ENCODE measurements at places on chromosomes 11 and 22. TPM values are rescaled to one million over a fixed set of nuclear protein-coding genes. Genes with fewer than 3 reads are reported as not detected.
A peak's percentile ranks its signal among the peaks of the same experiment; 100 is the strongest.

- H3K4me1 ChIP-seq = peaks cover 48% of the 10 kb centered on the region
- H3K4me3 ChIP-seq = peak overlapping the region; percentile 89
- DNase-seq = peak; percentile 51
- H3K36me3 ChIP-seq = no peaks in the 10 kb centered on the region
These were observed 580 bp downstream of the DTX4 start for GRCh38 chr11:59172345-59173079.

DNA sequence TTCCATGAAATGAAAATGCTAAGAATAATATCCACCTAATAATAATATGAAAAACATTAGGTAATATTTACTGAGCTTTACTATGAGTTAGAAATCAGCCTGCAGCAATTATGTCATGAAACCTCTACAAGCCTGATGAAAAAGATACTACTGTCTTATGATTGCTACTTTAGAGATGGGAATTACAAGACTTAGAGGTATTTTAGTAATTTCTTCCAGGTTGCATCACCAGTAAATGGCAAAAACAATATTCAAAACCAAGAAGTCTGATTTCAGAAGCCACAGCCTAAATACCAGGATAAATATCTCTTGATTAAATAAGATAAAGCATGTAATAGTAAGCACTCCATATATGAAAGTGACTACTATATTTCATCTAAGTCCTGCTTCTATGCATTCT lies 13.8 kb downstream of the OR5B21 start:
- no peak for DNase-seq
- H3K27ac ChIP-seq = no peak overlapping the region
- H3K36me3 ChIP-seq = no peaks in the 10 kb centered on the region
- no peak overlapping the region for H3K4me3 ChIP-seq

GRCh38 chr11:12712132-12712531 lies 37.9 kb downstream of the TEAD1 start:
- no peak overlapping the region for H3K27ac ChIP-seq
- H3K36me3 ChIP-seq = no peaks in the 10 kb centered on the region
- H3K4me3 ChIP-seq = no peak overlapping the region
- H3K27me3 ChIP-seq = no peaks in the 10 kb centered on the region
- peaks cover 37% of the 10 kb centered on the region for H3K4me1 ChIP-seq
- DNase-seq = no peak

- no peak overlapping the region for H3K27ac ChIP-seq
- no peaks in the 10 kb centered on the region for H3K27me3 ChIP-seq
- peaks cover 20% of the 10 kb centered on the region for H3K4me1 ChIP-seq
- H3K36me3 ChIP-seq = no peaks in the 10 kb centered on the region
- peak; percentile 13 for DNase-seq
These were observed 213.4 kb upstream of the SYN3 start for GRCh38 chr22:33271390-33272161.

- H3K36me3 ChIP-seq = no peaks in the 10 kb centered on the region
- no peaks in the 10 kb centered on the region for H3K27me3 ChIP-seq
These were observed 83.3 kb upstream of the ALKBH3 start for GRCh38 chr11:43797337-43797736.

DNA sequence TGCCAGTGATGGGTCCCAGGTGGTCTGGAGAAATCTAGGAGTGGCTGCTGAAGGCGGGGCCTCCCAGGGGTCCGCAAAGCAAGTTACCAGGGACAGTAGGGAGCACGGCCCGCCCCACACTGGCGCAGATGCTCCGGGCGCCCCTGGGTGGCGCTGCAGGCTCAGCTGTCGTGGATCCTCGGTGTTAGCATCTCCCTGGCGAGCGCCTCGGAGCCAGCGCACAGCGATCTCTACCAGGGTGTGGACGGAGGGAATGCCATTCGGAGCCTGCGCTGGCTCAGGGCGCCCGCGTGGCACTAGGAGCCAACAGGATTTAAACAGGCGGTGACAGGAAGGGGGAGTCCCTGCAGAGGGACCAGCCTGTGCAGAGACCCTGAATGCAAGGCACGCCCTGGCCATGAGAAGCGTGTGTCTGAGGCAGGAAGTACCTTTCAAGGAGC lies 20.2 kb downstream of the FADS3 start:
- peaks cover 7% of the 10 kb centered on the region for H3K4me1 ChIP-seq
- H3K27me3 ChIP-seq = peaks cover 14% of the 10 kb centered on the region
- no peak overlapping the region for H3K4me3 ChIP-seq
- no peak overlapping the region for H3K27ac ChIP-seq
- no peaks in the 10 kb centered on the region for H3K36me3 ChIP-seq
- peak; percentile 93 for DNase-seq

DNA sequence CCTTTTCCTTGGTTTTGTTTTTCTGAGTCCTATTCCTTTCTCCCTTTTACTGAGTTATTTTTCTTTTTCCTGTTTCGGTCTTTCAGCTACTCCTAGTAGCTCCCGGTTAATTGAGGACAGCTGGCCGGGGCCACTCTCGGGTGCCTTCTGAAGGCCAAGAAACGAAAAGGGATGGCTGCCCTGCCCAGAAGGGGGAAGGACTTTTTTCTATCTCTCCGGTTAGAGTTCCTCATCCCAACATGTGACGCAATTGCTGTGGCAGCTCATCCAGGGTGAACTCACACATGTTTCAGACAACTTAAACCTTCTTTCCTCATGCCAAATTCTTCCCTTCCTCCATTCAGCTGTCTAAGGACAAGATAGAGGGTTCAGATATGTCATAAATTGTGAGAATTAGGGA lies 83.6 kb downstream of the PIWIL4 start:
- DNase-seq = no peak
- H3K27me3 ChIP-seq = no peaks in the 10 kb centered on the region
- H3K36me3 ChIP-seq = no peaks in the 10 kb centered on the region
- H3K27ac ChIP-seq = no peak overlapping the region

DNA sequence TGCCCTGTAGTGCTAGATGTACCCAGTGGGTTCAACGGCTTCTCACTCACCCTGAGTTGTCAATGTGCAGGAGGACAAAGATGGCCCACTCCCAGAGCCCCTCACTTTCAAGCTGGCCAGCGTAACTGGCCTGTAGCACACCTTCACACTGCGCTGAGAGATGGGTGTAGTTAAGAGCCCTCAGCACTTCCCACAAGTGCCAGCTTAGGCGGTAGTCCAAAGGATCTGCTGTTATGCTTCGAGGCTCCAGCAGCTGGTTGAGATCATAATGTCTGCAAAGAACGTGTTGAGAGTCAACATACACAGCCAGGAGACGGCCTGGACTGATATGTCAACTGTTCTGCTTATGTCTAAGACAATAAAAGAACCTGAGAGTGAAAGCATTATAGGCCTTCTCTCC lies 14.7 kb upstream of the CHRNA10 start:
- no peaks in the 10 kb centered on the region for H3K27me3 ChIP-seq
- H3K27ac ChIP-seq = no peak overlapping the region
- no peak overlapping the region for H3K4me3 ChIP-seq

GRCh38 chr11:98701541-98701940 lies 319.2 kb upstream of the CNTN5 start:
- no peaks in the 10 kb centered on the region for H3K27me3 ChIP-seq
- H3K36me3 ChIP-seq = no peaks in the 10 kb centered on the region
- H3K27ac ChIP-seq = no peak overlapping the region
- DNase-seq = no peak
- H3K4me1 ChIP-seq = no peaks in the 10 kb centered on the region

DNA sequence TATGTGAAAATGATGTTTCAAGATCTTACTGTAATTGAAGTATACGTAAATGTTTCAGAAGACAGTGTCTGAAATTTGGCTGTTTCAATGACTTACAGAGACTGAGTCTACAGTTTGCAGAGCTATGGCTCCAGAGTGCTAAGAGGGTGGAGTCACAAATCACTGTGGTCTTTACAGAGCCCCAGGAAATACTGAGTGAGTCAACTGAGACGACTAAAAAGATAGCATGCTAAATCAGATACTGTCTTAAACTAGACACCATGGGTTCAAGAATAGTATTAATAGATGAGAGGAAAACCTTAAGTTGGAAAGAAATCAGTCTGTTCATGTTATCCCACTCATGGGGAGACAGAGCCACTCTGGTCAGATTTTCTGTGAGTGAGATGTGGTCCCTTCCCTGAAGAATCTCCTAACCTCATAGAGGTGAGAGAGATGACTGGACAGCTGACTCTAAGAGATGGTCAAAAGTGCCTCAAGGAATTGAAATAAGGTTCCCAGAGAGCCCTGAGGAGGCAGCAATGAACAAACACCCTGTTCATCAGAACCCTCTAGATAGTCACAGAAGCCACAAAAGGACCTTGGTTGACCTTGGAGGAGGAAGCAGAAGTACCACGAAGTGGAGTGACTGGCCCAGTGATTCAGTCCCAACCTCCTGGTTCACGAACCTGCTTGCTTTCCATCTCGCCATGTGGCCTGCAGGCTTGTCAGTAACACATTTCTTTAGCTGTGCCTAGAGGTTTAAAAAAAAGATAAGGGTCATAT lies 30.2 kb downstream of the C11orf91 start:
- DNase-seq = no peak
- H3K4me1 ChIP-seq = peaks cover 6% of the 10 kb centered on the region
- no peak overlapping the region for H3K27ac ChIP-seq
- H3K27me3 ChIP-seq = no peaks in the 10 kb centered on the region

- no peak overlapping the region for H3K27ac ChIP-seq
- peaks cover 32% of the 10 kb centered on the region for H3K27me3 ChIP-seq
- no peaks in the 10 kb centered on the region for H3K36me3 ChIP-seq
- no peak for DNase-seq
These were observed 4.5 kb downstream of the KCNQ1OT1 start for GRCh38 chr11:2694995-2695939.

GRCh38 chr11:64856382-64857227 lies 12.2 kb upstream of the CDC42BPG start:
- DNase-seq = no peak
- no peak overlapping the region for H3K4me3 ChIP-seq
- no peaks in the 10 kb centered on the region for H3K27me3 ChIP-seq
- no peaks in the 10 kb centered on the region for H3K4me1 ChIP-seq
- H3K27ac ChIP-seq = no peak overlapping the region

GRCh38 chr11:103880968-103881367 lies 155.5 kb upstream of the DDI1 start:
- H3K36me3 ChIP-seq = no peaks in the 10 kb centered on the region
- no peaks in the 10 kb centered on the region for H3K27me3 ChIP-seq
- DNase-seq = no peak
- H3K4me3 ChIP-seq = no peak overlapping the region
- no peaks in the 10 kb centered on the region for H3K4me1 ChIP-seq

DNA sequence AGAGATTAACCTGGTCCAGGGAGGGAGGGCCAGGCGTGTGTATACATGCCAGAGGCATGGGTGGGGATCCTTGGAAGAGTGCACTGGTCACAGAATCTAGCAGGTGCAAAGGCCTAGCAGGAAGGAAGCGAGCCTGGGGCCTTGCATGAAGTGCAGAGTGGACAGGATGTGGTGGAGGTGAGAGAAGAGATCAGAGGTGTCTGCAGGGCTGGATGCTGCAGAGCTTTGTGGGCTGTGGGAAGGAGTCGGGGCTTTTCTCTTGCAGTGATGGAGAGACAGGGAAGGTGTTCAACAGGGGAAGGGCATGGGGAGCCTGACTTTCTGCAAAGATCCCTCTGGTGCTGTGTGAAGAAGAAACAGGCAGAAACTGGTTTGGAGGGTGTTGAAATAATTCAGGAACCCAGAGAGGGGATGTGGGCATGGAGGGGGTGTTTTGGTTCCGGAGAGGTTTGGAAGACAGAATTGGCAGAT lies 2.5 kb upstream of the TPST2 start:
- peaks cover 3% of the 10 kb centered on the region for H3K27me3 ChIP-seq
- H3K4me3 ChIP-seq = no peak overlapping the region
- no peak overlapping the region for H3K27ac ChIP-seq
- H3K4me1 ChIP-seq = peaks cover 10% of the 10 kb centered on the region
- peaks cover 6% of the 10 kb centered on the region for H3K36me3 ChIP-seq

DNA sequence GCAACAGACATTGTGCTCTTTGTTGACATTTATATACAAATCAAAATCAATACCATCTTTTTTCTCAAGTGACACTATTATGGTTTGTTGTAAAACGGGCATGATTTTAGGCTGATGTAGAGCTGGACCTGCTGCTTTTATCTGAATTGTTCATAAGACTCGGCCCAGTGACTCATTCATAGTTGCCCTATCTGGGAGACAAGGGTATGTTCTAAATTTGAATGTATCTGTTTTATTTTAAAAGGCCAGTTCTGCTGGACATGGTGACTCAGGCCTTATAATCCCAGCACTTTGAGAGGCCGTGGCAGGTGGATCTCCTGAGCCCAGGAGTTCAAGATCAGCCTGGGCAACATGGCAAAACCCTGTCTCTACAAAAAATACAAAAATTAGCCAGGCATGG lies 39.3 kb downstream of the CEP295 start:
- no peak overlapping the region for H3K4me3 ChIP-seq
- DNase-seq = no peak
- no peak overlapping the region for H3K27ac ChIP-seq
- peaks cover 61% of the 10 kb centered on the region for H3K36me3 ChIP-seq
- H3K27me3 ChIP-seq = no peaks in the 10 kb centered on the region
- H3K4me1 ChIP-seq = peaks cover 7% of the 10 kb centered on the region

DNA sequence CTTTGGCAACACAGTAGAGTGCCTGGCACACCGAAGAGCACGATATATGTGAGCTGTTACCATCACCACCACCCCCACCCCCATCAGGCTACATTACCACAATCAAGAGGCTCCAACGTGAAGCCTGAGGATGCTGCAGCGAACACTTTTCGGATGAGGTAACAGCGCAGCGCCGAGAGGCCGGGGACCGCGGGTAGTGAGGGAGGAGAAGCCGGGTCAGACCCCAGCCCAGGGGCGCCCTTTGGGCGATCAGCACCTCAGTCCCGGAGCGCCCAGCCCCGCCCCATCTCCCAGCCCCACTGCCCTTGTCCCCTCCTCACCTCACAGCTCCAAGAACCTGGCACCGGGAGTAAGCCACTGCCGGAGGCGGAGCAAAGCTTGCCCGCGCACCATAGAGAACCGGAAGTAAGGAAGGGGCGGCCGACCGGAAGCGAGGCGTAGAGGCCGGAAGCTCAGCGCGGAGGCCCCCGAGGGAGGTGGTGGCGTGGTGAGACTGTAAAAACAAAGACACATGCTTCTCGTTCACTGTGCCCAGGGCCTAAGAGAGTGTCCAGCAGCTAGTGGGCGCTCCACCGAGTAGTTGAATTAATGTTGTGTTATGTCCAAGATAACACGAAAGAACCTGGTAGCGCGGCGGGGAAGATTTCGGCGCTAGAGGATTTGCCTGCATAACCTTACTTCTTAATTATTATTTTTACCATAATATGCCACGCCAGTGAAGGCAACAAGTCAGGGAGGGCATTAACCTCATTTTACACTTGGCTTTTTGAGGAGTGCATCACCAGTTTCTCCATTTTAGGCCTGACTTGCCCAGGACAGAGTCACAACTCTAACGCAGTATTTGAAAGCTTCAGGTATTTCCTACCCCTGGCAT lies at the start of gene THOC5:
Gene THOC5, minus strand, starts transcription at position 407 of the 874 bp plus-strand sequence. CDS start 4,610 bp downstream, outside the sequence.
- H3K36me3 ChIP-seq = peaks cover 7% of the 10 kb centered on the region
- DNase-seq = peak; percentile 96
- H3K27me3 ChIP-seq = no peaks in the 10 kb centered on the region
- H3K4me1 ChIP-seq = no peaks in the 10 kb centered on the region
- peak within 1 kb of the TSS; percentile 77 for H3K4me3 ChIP-seq
- no peak within 1 kb of the TSS for H3K27ac ChIP-seq

- no peak for DNase-seq
- no peak overlapping the region for H3K27ac ChIP-seq
- no peaks in the 10 kb centered on the region for H3K36me3 ChIP-seq
- peaks cover 4% of the 10 kb centered on the region for H3K27me3 ChIP-seq
These were observed 24.0 kb downstream of the TBX1 start for GRCh38 chr22:19784384-19785175.

SLC25A45 gene
- total RNA-seq = 0.47 TPM

CTSF gene
- total RNA-seq = 1.1 TPM

ZNF215 gene
- total RNA-seq = 14.8 TPM

CSKMT gene
- 4.3 TPM for total RNA-seq

DDX25 gene
- total RNA-seq = 12.4 TPM
